ENCODE measurements at places on chromosomes 13 and 19. TPM values are rescaled to one million over a fixed set of nuclear protein-coding genes. Genes with fewer than 3 reads are reported as not detected.

GRCh38 chr13:98241976-98242375 lies 64.9 kb upstream of the RNF113B start:
- DNase-seq: no peak

The LSM7 gene
- 130 TPM for total RNA-seq

- peak; percentile 8 for DNase-seq
Observed at GRCh38 chr13:24670961-24671381, 9.2 kb upstream of the ATP12A start.

- no peak for DNase-seq
Observed at GRCh38 chr19:54418930-54419800, 3.9 kb downstream of the TTYH1 start.

GRCh38 chr13:75906315-75906714 lies 270.2 kb downstream of the LMO7 start:
- DNase-seq: no peak

The ZNF345 gene
- 5.5 TPM for total RNA-seq

The UNC13A gene
- total RNA-seq: 0.49 TPM

DNA sequence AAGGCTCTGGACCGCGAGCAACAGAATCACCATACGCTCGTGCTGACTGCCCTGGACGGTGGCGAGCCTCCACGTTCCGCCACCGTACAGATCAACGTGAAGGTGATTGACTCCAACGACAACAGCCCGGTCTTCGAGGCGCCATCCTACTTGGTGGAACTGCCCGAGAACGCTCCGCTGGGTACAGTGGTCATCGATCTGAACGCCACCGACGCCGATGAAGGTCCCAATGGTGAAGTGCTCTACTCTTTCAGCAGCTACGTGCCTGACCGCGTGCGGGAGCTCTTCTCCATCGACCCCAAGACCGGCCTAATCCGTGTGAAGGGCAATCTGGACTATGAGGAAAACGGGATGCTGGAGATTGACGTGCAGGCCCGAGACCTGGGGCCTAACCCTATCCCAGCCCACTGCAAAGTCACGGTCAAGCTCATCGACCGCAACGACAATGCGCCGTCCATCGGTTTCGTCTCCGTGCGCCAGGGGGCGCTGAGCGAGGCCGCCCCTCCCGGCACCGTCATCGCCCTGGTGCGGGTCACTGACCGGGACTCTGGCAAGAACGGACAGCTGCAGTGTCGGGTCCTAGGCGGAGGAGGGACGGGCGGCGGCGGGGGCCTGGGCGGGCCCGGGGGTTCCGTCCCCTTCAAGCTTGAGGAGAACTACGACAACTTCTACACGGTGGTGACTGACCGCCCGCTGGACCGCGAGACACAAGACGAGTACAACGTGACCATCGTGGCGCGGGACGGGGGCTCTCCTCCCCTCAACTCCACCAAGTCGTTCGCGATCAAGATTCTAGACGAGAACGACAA lies 1.8 kb downstream of the PCDH17 start:
- DNase-seq: no peak

DNA sequence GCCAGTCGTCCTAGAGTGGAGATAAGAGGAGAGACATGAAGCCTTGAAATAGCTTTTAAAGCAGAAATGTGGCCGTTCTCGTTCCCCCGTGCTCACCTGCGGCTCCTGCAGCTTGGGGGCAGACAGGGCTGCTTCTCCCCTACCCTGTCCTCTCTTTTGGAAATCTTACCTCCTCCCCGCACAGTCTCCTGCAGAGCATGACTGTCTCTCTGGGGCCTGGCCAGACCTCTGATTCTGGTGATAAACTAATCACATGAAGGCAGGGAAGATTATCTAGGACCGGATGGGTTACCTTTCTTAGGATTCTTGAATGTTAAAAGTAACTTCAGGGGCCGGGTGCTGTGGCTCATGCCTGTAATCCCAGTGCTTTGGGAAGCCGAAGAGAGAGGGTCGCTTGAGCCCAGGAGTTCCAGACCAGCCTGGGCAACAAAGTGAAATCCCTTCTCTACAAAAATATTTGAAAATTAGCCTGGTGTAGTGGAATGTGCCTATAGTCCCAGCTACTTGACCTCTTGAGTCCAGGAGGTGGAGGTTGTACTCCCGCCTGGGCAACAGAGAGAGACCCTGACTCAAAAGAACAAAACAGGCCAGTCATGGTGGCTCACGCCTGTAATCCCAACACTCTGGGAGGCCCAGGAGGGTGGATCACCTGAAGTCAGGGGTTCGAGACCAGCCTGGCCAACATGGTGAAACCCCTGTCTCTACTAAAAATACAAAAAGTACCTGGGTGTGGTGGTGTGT lies 8.1 kb downstream of the CEBPA start:
- no peak for DNase-seq

All from fibroblast of the aortic adventitia (primary cell).